ENCODE measurements at places on chromosomes 13 and 19. TPM values are rescaled to one million over a fixed set of nuclear protein-coding genes. Genes with fewer than 3 reads are reported as not detected.

Gene KLF2
- total RNA-seq, result 1,201 TPM

Gene ZNF100
- total RNA-seq, result 10.8 TPM

Gene ZNF793
- 2.3 TPM for total RNA-seq

Gene LYPD5
- not detected for total RNA-seq

Gene FGF22
- 0.42 TPM for total RNA-seq

Gene CALR3
- total RNA-seq, result not detected

DNA sequence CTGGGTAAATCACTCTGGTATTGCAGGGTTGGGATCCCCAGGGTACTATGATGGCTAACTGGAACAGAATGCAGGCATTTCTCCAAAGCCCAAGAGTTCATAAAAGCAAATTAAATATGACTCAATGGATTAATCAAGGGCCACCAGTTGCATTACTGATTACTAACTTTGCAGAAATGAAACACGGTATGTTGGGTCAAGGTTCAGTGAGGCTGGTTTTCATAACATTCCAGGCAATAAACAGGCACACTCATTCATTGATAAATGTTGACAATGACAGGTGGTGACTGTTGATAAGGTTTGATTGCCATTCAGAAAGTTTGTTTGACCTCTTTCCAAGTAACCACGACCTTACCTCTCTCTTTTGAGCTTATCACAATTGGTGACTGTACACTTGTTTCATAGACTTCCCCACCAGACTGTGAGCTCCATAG lies 506 bp upstream of the AP1M1 start:
- DNase-seq, result no peak
- peak overlapping the region; percentile 81 for H3K27ac ChIP-seq
- no peaks in the 10 kb centered on the region for H3K27me3 ChIP-seq

DNA sequence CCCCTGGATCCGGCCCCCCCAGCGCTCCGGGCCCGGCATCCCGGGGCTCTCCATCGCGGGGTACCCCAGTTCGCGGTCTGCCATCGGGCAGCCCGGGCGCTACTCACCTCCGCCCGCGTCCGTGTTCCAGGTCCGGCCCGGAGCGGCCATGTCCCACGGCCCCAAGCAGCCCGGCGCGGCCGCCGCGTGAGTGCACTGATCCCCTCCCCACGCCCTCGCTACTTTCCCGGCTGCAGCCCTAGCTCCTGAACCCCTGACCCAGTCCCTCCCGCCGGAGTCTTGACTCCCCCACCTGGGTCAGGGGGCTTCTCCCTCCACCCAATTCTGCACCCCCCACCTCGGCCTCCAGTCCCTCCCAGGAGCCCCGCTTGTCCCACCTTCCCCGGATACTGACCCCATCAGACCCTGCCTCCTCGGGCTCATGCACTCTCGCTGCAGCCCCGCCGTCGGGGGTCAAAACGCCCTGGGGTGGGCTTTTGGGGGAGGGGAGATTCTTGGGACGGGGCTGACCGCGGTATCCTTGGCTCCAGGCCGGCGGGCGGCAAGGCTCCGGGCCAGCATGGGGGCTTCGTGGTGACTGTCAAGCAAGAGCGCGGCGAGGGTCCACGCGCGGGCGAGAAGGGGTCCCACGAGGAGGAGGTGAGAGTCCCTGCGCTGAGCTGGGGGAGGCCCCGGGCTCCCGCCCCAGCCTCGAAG lies 566 bp downstream of the HMG20B start:
- H3K27me3 ChIP-seq, result no peaks in the 10 kb centered on the region
- no peak overlapping the region for H3K27ac ChIP-seq
- peak overlapping the region; percentile 73 for H3K4me3 ChIP-seq

DNA sequence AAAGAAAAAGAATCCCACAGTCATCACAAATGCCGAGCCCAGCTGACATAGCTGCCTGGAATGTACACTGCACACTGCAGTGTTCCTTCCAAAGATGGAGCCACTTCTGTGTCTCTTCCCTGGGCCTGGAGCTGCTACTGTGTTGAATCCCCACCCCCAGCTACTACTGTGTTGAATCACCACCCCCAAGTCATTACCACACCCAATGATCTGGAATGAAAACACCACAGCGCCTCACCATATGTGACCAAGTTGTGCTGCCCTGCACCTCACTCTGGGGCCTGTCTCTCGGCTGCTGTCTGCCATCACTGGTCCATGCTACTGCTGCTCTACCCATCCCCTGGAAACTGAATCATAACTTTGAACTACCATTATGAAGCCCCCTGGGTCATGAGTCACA lies 861.2 kb downstream of the UQCRFS1 start:
- no peak overlapping the region for H3K27ac ChIP-seq
- H3K4me3 ChIP-seq, result no peak overlapping the region
- no peaks in the 10 kb centered on the region for H3K36me3 ChIP-seq
- no peak for DNase-seq
- H3K4me1 ChIP-seq, result no peaks in the 10 kb centered on the region

DNA sequence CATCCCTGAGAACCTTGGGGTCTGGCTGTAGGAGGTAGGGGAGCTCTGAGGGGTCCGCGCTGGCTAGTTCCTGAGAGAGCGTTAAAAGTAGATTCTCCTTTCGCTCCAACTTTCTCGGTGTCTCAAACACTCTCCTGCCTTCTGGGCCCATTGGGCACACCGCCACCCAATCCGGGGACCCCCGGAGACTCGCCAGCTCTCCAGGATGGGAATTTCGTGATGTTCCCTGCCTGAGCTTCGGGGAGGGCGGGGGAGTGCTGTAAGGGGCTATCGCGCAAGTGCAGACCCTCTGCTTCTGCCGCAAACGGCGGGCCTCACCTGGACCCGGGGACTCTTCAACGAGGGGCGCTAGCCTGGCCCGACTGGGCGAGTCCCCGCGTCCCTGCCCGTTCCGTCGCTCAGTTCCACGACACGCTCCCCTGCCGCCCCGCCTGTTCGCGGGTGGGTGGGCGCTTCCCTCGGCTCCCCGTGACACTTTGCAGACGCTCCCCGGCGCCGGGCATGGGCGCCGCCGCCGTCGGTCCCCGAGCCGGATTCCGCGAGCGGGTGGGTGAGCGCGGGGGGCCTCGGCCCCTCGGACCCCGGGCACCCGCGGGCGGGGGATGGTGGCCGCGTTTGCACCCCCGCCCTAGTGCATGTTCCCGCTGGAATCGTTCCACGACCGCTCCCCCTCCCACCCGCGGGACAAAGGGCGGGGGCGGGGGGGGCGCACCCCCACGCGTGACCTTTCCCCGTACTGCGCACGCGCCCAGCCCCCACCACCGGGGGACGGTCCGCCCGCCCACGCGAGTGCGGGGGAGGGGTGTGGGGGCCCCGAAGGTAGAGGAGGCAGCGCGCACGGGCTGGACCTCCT lies at the start of gene CCDC106:
Gene CCDC106 (plus strand): TSS at position 481 of the 853 bp plus-strand sequence. CDS start 835 bp downstream, outside the sequence.
- no peak for DNase-seq
- H3K4me1 ChIP-seq, result peaks cover 50% of the 10 kb centered on the region
- H3K36me3 ChIP-seq, result peaks cover 12% of the 10 kb centered on the region
- H3K27ac ChIP-seq, result peak within 1 kb of the TSS; percentile 35
- peak within 1 kb of the TSS; percentile 59 for H3K4me3 ChIP-seq

DNA sequence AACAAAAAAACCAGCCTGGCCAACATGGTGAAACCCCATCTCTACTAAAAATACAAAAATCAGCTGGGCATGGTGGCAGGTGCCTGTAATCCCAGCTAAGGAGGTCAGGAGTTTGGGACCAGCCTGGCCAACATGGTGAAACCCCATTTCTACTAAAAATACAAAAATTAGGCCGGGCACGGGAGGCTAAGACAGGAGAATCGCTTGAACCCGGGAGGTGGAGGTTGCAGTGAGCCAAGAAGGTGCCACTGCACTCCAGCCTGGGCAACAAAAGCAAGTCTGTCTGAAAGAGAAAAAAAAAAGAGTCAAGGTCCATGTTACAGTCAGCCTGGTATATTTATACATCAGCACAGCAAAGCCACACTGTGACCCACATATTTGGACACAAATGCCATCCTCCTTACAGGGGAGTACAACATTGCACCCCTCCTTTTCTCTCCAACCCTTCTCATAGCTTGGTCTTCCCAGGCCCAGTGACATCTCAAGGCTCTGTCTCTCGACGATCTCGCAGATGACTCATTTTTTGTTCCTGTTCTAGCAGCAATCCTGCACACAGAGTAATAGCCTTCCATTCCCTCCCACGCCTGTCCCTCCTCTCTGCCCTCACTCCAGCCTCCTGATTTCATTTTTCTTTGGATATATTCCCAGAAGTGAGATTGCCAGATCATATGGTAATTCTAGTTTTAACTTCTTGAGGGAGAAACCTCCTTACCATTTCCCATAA lies 21.0 kb upstream of the DPP9 start:
- no peaks in the 10 kb centered on the region for H3K4me1 ChIP-seq
- H3K36me3 ChIP-seq, result no peaks in the 10 kb centered on the region
- peaks cover 2% of the 10 kb centered on the region for H3K27me3 ChIP-seq

- no peak overlapping the region for H3K4me3 ChIP-seq
- H3K4me1 ChIP-seq, result peaks cover 59% of the 10 kb centered on the region
- H3K27ac ChIP-seq, result no peak overlapping the region
- no peak for DNase-seq
These were observed 6.2 kb downstream of the SF3A2 start for GRCh38 chr19:2242816-2243215.

GRCh38 chr13:103210348-103210747 lies 144.1 kb upstream of the SLC10A2 start:
- H3K4me1 ChIP-seq, result no peaks in the 10 kb centered on the region
- H3K27ac ChIP-seq, result no peak overlapping the region
- H3K36me3 ChIP-seq, result no peaks in the 10 kb centered on the region
- no peak overlapping the region for H3K4me3 ChIP-seq
- H3K27me3 ChIP-seq, result no peaks in the 10 kb centered on the region

- H3K27ac ChIP-seq, result no peak overlapping the region
- H3K27me3 ChIP-seq, result no peaks in the 10 kb centered on the region
- no peak overlapping the region for H3K4me3 ChIP-seq
- DNase-seq, result no peak
- no peaks in the 10 kb centered on the region for H3K4me1 ChIP-seq
These were observed 684.7 kb upstream of the SLITRK5 start for GRCh38 chr13:86986448-86986847.

DNA sequence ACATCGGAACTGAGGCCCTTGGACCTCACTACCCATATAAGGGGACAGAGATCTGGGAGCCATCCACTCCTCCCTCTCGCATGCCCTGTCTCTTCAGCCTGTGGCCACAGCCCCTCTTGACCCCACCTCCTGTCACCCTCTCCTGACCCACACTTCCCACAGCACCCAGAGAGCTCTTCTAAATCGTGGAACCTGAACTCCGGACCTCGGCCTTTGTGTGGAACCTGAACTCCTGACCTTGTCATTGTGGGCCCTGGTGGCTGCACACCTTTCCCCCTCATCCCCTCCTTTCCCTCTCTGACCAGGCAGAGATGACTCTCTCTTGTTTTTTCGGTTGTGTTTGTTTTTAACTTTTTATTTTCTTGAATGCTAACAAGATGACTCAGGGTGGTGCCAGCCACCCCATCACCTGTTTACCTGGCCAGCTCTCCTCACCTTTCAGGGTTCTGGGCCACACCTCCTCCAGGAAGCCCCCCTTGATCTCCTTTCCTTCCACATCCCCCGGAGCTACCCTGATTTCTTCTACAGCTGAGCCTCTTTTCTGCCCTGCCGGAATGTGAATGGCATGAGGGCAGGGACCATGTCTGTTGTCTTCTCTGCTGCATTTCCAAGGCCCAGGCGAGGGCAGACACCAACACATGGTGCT lies 5.1 kb downstream of the MRPL4 start:
- no peak overlapping the region for H3K4me3 ChIP-seq
- peaks cover 46% of the 10 kb centered on the region for H3K36me3 ChIP-seq

- peaks cover 21% of the 10 kb centered on the region for H3K4me1 ChIP-seq
- H3K27me3 ChIP-seq, result no peaks in the 10 kb centered on the region
These were observed 1.8 kb upstream of the ZNF557 start for GRCh38 chr19:7067716-7068115.

- H3K4me1 ChIP-seq, result peaks cover 47% of the 10 kb centered on the region
- H3K4me3 ChIP-seq, result peak overlapping the region; percentile 11
- no peaks in the 10 kb centered on the region for H3K27me3 ChIP-seq
These were observed 6.2 kb downstream of the ZC3H4 start for GRCh38 chr19:47107202-47107952.

DNA sequence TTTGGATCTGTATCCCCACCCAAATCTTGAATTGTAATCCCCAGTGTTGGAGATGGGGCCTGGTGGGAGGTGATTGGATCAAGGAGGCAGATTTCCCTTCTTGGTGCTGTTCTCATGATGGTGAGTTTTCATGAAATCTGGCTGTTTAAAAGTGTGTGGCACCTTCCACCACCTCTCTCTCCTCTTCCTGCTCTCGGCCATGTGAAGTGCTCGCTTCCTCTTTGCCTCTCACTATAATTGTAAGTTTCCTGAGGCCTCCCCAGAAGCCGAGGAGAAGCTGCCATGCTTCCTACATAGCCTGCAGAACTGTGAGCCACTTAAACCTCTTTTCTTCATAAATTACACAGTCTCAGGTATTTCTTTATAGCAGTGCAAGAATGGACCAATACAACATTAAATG lies 15.7 kb downstream of the COMMD6 start:
- H3K27ac ChIP-seq, result no peak overlapping the region
- H3K36me3 ChIP-seq, result peaks cover 8% of the 10 kb centered on the region
- no peak overlapping the region for H3K4me3 ChIP-seq
- no peak for DNase-seq
- no peaks in the 10 kb centered on the region for H3K4me1 ChIP-seq

DNA sequence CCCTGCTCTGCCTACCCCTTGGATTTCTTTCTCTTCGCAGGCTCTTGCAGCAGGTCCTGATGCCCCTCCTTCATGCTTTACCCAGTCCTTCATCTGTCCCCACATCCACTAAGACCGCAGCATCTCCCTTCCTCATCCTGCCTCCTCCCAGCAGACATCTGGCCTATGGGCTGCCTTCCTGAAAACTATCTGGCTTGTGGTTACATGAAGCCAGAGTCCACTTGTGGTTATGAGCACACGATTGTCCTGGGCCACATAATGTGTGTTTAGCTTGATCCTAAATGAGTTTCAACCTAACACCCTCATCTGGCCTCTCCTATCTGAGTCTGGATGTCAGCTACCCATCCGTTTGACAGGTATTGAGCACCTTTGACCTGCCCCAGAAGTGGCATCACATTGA lies 5.5 kb upstream of the ZNF175 start:
- peaks cover 17% of the 10 kb centered on the region for H3K27me3 ChIP-seq
- H3K27ac ChIP-seq, result no peak overlapping the region
- H3K36me3 ChIP-seq, result no peaks in the 10 kb centered on the region
- H3K4me1 ChIP-seq, result no peaks in the 10 kb centered on the region
- DNase-seq, result no peak

- no peaks in the 10 kb centered on the region for H3K4me1 ChIP-seq
- no peaks in the 10 kb centered on the region for H3K36me3 ChIP-seq
- H3K27ac ChIP-seq, result no peak overlapping the region
- H3K4me3 ChIP-seq, result no peak overlapping the region
- DNase-seq, result no peak
- no peaks in the 10 kb centered on the region for H3K27me3 ChIP-seq
These were observed 988.6 kb downstream of the PCDH17 start for GRCh38 chr13:58620176-58620575.

DNA sequence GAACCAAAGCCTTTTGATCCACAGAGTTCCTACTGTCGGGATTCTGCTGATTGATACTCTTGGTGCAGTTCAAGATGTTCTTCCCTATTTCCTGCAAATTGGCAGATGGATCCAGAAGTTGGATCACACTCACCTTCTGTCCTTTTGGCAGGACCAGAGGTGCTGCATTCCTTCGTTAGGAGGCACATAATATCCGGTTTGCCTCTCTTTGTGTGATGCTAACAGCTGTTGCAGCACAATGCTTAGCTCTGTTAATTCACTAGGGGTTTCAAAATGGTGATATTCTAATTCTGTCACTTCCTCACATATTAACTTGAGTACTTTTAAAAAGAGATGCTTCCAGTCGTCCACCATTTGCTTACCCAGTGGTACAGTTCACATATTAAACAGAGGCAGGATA lies 15.2 kb upstream of the CHST8 start:
- no peaks in the 10 kb centered on the region for H3K27me3 ChIP-seq
- H3K27ac ChIP-seq, result no peak overlapping the region
- no peak overlapping the region for H3K4me3 ChIP-seq
- H3K4me1 ChIP-seq, result no peaks in the 10 kb centered on the region
- no peaks in the 10 kb centered on the region for H3K36me3 ChIP-seq

GRCh38 chr13:99125326-99125915 lies 75.2 kb upstream of the UBAC2 start:
- no peak overlapping the region for H3K27ac ChIP-seq
- H3K27me3 ChIP-seq, result no peaks in the 10 kb centered on the region

Data from CD4-positive, alpha-beta T cell (primary cell).